Aorta (tissue), 5 donors: ENCODE measurements at places on chromosomes 4 and X. TPM values are rescaled to one million over a fixed set of nuclear protein-coding genes. Genes with fewer than 3 reads are reported as not detected.
A peak's percentile ranks its signal among the peaks of the same experiment; 100 is the strongest.

SHROOM2 gene
- total RNA-seq, result 2.5 TPM

PPEF2 gene
- total RNA-seq, result 0.36 TPM

GLA gene
- total RNA-seq, result 26.0 TPM

PWWP3B gene
- 0.15 TPM for total RNA-seq

SOWAHB gene
- 0.32 TPM for total RNA-seq

- DNase-seq, result no peak
Observed at GRCh38 chr4:35216636-35217035, 1027.7 kb downstream of the ARAP2 start.

GRCh38 chr4:180635281-180635680 lies 1607.9 kb upstream of the TENM3 start:
- DNase-seq, result no peak

- no peak for DNase-seq
Observed at GRCh38 chr4:1472911-1473518, 66.8 kb upstream of the NKX1-1 start.

DNA sequence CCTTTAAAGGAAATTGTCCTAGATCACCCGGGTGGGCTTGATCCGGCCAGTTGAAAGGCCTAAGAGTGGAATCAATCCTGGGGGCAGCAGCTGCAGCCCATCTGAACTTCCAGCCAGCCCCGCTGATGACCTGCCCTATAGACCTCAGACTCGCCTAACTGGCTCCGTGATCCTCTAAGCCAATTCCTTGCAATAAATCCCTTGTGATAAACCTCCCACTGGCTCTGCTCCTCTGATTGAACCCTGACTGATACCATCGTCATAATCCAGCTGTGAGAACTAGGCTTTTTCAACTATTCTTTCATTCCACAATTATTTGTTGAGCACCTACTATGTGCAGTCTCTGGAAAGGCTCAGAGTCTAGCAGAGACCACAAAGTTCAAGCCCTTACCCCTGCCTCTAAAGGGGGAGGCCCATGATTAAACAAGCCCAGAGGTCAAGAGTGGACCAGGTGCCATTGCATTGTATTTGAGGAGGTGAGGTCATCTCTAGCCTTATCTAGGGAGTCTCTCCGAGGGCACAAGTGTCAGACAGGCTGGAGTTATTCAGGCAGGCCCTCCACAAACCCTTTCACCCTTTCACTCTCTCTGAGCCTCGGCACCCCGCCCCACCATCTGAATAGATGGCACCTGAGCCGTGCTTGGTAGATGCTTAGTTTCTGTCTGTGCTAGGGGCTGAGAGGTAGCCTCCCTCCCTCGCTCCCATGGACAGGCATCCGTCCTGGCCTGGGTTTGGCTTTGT lies 20.5 kb upstream of the GPR78 start:
- DNase-seq, result no peak

DNA sequence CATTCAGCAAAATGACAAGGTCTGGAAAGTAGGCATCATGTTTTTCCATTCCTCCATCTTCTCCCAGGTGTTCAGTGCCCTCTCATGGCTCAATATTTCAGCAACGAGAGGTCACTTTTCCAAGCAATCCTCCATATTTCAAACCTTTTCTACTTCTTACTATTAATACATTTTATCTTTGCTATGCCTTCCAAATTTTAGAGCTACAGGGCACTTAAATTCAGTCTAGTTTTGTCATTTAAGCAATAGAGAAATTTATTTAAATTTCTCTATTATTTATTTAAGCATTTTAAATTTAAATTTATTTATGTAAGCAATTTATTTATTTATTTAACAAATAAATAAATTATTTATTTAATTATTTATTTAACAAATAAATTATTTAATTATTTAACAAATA lies 305.1 kb upstream of the ANXA10 start:
- no peak for DNase-seq

- DNase-seq, result no peak
Observed at GRCh38 chr4:172830295-172830764, 338.3 kb upstream of the GALNT7 start.

GRCh38 chr4:93501946-93502345 lies 326.6 kb upstream of the ATOH1 start:
- DNase-seq, result no peak

GRCh38 chrX:1430451-1430850 lies 22.3 kb downstream of the ASMTL start:
- peak; percentile 15 for DNase-seq

DNA sequence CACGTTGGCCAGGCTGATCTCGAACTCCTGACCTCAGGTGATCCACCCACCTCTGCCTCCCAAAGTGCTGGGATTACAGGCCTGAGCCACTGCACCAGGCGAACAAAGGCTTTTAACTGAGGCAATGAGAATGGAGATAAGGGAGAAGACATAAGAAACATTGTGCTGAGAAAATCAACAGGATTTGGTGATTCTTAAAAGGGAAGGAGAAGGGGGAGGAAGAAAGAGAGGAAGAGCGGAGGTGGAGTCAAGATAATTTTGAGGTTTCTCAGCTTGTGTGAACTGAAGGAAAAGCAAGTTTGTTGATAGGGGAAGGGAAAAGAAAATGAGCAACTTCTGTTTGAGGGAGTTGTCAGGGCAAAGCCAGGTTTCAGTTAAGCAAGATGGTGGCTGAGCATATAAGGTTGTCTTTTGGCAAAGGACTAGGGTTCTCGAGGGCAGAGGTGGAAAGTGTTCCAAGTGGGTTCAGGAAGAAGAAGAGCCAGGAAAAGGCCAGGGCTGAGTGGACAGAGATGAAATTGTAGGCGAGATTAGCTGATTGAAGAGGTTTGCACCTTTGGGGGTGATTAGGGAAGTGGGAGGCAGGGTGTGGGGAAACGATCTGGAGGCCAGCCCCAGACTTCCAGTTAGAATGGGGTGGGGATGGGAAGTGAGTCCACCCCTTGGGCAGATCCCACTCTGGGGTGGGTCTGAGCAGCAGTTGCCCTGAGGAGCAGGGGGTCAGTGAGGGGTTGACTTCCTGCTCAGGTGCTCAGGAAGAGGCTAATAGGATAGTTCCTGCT lies 7.8 kb downstream of the DOCK11 start:
- DNase-seq, result no peak

- DNase-seq, result no peak
Observed at GRCh38 chr4:117900832-117901231, 133.5 kb upstream of the NDST3 start.

GRCh38 chrX:110944751-110945675 lies 149.4 kb upstream of the CHRDL1 start:
- DNase-seq, result no peak

DNA sequence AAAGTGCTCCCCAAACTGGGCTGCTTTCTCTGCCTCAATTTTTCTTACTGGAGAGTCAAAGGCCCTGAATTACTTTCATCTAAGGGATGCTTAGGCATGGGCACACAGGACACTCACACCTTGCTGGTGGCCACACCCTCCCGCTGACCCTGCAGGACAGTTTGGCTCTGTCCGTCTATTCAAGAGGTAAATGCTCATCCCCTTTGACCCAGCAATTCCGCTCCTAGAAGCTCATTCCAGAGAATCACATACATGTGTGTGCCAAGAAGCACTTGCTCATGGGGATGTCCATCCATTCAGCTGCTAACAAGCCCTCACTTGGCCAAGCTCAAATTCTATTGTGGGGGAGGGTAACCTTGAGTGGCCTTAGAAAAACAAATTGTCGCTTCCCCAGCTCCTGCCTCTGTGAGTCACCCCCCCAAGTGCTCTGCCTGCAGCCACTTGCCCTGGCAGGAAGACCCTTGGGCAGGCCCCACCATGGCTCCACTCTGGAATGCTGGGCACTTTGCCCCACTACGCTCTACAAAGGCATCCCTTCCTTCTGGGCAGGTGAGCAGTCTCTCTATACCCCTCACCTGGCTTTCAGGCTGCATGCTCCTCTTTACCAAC lies 54.5 kb downstream of the HTRA3 start:
- peak; percentile 47 for DNase-seq

- DNase-seq, result no peak
Observed at GRCh38 chr4:111807576-111807975, 337.7 kb upstream of the FAM241A start.
